ENCODE measurements at places on chromosomes 12 and 14.

- no peak for DNase-seq
Measured at GRCh38 chr12:81809829-81810595, 50.9 kb upstream of the PPFIA2 start.

- no peak for DNase-seq
Measured at GRCh38 chr12:78473561-78473960, 391.0 kb upstream of the SYT1 start.

- no peak for DNase-seq
Measured at GRCh38 chr14:28751467-28752058, 15.0 kb upstream of the FOXG1 start.

DNA sequence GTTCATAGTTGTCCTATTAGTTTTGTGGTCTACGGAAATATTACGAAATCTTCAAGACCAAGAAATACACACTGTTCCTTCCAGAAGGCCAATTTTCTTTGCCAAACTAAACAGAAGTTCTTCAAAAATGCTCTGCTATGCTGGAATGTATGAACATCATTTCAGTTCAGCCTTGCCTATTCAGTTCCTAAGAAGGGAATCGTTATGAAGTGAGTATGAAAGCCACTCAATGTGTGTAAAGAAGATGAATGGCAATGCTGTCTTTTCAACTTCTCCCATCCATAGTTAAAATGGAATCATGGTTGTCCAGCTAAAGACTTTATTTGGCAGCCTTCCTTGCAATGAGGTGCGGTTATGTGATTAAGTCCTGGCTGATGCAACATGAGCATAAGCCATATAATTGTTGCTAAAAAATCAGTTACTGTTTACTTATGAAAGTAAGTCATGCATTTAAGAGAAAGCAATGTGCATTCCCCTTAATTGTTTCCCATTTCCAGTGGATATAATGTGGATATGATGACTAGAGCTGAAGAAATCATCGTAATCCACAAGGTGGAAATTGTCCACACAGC, 73.8 kb upstream of the PTPRR start:
- DNase-seq, result no peak

DNA sequence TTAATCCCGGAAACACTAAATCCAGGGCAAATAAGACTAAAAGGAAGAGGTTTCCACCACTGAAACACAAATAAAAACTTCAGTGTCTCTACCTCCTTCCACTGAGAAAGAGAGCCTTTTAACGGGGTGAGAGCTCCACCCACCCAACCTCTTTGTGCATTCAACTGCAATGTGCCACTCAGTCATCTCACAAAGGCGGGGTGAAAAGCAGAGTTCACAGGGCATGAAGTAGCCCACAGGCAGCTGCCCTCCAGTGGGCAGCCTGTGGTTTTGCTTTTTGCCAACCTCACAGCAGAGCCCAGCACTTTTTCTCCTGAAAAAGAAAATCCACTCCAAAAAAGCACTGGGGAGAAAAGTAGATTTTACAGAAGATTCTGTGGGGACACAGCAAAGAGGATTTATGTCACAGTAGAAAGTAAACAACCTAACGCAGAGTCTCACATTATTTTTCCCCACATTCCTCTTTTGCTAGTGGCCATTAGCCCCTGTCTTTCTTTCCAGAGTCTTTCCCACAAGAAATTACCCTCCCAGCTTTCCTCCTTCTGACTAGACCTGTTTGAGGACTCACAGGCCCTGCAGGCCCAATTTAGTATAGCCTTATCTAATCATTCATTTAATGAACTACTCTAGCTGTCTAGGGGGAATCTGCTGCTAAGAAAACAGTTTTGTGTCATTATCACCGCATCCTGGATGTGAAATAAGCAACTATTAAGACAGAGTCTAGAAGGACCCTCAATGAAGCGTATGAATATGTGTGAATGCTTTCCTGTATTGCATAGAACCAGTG, 753.8 kb upstream of the FOXG1 start:
- no peak for DNase-seq

DNA sequence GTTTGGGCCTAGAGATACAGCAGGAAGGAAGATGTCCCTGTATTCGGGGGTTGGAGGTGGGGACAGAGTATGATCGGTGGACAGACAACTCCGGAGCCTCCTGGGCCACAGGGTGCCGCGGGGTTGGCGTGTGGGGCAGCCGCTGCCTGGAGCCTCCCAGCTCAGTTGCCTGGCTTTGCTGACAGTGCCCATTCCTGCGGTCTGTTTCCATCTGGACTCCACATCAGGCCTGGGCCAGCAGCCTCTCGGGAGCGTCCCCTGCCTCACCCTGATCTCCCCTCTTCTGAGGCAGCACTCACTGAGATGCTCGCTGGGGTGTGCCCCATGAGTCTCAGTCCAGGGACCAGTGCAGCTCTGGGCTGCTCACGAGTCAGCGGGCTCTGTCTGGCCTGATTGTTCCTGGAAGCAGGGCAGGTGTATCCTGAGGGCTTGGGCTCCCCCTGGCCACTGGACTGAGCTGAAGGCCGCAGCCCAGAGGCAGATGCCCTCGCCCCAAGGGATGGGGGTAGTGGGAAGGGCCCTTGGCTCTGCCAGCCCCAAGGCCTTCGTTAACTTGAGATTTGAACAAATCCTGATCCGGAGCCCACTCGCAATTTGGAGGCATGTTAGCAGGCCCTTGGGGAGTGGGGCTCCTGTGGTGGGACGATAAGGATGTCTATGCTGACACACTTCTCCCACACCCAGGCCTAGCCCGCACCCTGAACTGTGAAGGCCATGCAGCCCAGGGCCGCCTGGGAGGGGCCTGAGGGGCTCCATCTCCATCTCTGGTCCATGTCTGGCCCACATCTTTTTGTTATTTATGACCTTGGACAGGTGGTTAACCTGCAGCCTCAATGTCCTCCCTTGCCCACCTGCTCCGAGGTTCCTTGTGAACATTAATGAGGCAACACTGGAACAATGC, 7.5 kb downstream of the HIP1R start:
- no peak for DNase-seq

DNA sequence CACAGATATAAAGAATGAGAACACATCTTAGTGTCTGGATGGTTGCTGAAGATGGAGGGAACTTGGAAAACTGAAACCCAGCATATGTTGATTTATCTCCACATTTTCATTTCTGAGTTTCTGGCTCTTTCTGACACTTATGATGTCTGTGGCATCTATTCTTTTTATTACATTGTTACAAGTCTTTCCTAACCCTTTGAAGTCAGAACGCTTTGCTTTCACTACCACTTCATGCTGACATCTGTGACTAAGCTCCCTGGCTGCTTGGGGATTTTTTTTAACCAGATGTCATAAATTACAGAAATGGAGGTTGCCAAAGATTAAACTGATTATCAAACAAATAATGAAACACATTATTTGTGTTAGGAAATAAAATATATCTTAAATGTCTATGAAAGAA, 188.7 kb downstream of the KITLG start:
- no peak for DNase-seq

DNA sequence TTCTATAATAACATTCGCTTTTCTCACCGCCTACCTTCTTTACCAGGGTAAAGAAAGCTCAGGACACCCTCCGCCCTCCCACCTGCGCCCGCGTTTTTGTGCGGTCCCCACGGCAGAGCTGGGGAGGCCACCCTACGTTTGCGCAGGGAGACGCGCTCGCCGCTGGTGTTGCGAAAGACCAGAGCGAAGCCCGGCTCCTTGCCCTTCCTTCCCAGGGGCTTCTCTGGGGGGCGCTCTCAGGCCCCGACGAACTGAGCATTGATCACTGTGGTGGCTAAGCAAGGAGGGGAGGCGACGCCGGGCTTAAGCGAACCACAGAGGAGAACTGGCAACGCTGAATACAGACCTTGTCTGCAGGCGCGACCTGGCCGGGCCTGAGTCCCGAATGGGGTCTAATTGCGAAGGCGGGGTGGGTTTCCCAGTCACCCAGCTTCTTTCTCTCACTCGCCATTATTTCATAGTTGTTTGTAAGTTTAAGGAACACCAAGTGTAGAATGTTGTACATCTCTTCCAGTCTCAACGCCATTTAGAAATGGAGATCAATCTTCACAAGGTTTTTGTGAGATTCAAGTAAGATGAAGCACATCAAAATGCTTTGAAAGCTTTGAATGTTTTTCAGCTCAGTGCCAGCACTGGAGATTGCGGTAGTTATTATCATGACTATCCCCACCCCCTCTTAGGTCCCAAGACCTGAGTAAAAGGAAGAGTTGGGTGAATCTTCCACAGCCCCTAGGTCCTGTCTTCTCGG, 1.7 kb upstream of the NKX2-1 start:
- DNase-seq, result no peak

DNA sequence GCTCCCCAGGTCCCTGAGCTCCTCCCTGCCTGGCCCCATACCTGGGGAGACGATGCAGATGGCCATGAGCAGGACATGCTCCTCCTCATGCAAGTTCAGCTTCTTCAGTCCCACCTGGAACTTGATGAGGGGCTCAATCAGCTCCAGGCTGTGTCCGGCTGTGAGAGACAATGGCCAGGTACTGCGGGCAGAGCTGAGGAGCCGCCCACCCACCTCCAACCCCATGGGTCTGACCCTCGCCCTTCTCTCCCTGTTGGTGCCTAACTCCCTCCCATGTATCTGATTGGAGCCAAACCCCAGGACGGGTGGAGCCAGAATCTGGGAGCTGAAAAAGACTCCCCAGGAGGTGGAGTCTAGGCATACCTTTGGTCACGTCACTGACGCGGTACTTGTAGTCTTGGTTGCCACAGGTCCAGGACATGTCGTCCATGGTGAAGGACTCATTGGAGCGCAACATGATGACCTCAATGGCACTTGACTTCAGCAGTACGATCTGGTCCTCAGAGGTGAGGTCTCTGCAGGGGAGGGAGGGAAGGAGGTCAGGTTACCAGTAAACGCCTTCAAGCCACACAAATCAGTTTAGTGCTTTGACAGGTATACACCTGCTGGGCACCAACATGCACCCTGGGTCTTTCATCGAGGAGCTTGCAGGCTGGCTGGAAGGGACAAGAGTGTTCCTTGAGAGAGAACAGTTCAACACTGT, 26.7 kb upstream of the HDAC7 start:
- no peak for DNase-seq

DNA sequence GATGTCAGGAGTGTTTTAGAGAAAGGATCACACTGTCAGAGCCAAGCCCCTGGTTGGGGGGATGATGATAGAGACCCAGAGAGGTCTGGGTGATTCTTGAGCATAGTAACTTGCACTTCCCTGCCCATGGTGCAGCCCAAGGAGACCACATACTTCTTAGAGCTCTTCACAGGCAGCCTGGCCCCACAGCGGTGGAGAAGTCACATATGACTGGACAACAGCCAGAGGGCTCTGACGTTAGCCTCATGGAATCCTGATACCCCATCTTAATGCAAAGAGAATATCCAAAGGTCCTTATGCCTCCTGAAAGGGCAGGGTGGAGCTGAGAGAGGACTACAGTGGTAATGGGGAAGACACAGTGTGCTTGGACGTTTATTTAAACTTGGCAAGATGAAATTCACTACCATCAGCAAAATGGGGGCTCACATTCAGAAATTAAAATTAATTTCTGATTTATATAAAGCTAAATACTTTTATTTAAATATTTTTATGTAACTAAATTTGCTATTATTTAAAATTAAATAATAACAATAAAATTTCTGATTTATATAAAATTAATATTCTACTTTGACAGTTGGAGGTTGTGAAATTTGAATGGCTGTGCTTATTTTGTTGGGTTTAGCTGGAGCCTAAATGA, 131.3 kb downstream of the KTN1 start:
- DNase-seq, result no peak

DNA sequence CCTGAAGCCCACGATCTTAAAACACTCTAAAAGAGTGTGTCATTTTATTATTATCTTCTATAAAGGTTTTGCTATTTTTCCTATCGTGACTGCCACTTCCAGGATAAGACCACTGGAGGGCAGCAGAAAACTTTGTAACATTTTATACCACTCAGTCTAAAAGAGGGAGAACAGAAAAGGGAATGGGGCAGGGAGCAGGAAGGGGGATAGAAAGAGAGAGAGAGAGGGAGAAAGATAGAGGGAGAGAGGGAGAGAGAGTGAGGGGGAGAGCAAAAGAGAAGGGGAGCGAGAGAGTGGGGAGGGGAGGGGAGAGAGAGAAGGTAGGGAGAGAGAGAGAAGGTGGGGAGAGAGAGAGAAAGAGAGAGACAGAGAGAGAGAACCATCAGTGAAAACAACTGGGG, 2.0 kb upstream of the ART4 start:
- DNase-seq, result no peak

DNA sequence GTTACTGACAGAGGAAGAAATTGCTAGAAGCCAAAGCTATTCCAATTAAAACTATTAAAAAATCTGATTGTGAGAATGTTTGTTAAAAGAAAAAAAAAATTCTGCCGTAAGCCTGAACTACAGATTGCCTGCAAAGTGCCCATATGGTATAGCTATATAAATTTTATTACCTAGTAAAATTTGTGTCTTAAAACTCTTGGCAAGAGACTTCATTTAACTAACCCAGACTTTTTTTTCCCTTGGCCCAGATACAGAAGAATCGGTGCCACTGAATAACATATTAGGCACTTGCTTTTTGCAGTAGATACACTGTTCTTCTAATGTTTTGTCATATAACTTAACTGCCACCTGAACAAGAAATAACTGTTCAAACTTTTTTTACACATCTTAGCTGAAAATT, 125.5 kb downstream of the RPS29 start:
- no peak for DNase-seq

- no peak for DNase-seq
Measured at GRCh38 chr14:102316338-102316742, 3.2 kb upstream of the ZNF839 start.

GRCh38 chr12:71873821-71874220, 34.3 kb downstream of the TBC1D15 start:
- no peak for DNase-seq

DNA sequence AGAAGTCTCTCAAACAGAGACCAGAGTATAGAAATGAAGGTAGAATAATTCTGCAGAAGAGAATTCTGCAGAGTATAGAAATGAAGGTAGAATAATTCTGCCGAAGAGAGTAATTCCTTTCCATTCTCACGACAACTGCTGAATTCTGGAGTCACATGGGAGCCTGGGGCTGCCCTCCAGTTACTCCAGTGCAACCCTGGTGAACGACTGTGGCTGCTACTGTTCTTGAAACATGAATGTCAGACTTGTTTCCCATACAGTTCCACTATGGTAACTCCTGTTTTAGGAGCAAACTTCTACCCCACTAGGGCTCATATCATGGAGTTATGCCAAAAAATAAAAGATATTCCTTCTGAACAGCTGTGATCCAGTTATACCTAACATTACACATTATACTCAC, 164.4 kb downstream of the KICS2 start:
- DNase-seq, result no peak

DNA sequence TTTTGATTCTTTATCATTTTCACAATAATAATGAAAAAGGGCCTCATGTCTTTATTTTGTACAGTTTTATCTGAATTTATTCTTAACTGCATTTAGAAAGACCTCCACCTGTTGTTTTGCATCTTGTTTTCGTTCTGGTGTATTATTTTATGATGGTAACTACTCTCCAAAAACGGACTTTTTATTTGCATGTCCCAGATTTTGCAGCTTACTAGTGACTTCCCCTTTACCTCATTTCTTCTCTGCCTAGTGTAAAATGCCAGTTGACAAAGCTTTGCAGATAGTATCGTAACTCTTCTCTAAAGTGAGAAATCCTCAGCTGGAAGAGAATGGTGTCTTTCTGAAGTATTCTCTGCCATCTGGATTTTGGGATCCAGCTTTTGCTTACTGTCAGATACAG, 17.2 kb downstream of the PEX5 start:
- DNase-seq, result no peak

GRCh38 chr12:121138284-121138683, 5.6 kb downstream of the P2RX7 start:
- DNase-seq, result no peak

- DNase-seq, result no peak
Measured at GRCh38 chr14:73468828-73469375, 10.6 kb upstream of the NUMB start.

Data from natural killer cell treated with Interleukin-12 subunit alpha and Interleukin-12 subunit beta and Interleukin-15 and Interleukin-18, amount 100 ng/mL, for 72 hours (primary cell).